ENCODE measurements at places on chromosomes 3 and 15. TPM values are rescaled to one million over a fixed set of nuclear protein-coding genes. Genes with fewer than 3 reads are reported as not detected.

DNA sequence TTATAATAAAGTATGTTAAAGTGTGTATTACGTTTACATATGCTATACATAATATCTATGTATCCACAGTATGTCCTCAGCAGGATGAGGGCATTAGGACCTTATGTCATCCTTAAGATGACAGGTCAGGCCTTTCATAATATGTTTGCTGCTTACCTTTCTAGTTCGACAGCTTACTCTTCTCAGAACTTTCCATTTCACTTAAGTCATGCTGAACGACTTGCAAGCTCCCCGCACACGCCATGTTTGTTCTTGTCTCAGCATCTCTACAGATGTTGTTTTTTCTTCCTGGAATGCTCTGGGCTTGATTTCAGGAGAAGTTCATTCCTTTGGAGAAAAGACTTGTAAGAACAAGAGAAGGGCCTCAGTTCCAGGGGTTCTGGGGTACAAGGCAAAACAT is 36.0 kb upstream of the PPARG start:
- no peak for DNase-seq

DNA sequence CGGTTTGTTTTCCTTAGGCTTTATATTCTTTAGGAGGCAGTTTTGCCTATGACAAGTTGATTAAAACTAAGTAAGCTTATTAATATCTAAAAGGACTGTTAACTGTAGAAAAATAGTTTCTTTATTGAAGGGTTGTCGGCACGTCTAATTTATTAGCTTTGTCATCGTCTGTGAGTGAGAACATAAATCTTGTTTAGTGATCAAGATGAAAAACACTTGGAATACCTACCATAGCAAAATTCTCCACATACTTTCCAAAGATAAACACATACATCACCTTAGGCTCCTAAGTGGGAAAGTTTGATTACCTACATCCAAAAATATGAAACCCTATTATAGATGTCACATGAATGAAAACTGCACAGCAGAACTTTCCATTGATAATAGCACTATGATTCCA is 139.1 kb upstream of the BNIP2 start:
- DNase-seq: no peak

- DNase-seq: no peak
These were observed 444.3 kb upstream of the ATP11B start for GRCh38 chr3:182349051-182349450.

- DNase-seq: no peak
These were observed 6.7 kb downstream of the ADPRH start for GRCh38 chr3:119585856-119586570.

DNA sequence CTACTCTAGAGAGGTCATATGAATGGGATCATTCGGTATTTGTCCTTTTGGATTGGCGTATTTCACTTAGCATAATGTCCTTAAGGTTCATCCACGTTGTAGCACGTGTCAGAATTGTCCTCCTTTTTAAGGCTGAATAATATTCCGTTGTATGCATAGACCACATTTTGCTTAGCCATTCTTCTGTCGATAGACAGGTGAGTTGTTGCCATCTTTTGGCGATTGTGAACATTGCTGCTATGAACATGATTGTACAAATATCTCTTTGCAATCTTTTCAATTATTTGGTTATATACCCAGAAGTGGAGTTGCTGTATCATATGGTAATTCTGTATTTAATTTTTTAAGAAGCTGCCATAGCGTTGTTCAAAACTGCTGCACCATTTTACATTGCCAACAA is 52.4 kb upstream of the GOLGA8J start:
- no peak for DNase-seq

GRCh38 chr3:12076666-12077065 is 72.5 kb downstream of the SYN2 start:
- no peak for DNase-seq

DNA sequence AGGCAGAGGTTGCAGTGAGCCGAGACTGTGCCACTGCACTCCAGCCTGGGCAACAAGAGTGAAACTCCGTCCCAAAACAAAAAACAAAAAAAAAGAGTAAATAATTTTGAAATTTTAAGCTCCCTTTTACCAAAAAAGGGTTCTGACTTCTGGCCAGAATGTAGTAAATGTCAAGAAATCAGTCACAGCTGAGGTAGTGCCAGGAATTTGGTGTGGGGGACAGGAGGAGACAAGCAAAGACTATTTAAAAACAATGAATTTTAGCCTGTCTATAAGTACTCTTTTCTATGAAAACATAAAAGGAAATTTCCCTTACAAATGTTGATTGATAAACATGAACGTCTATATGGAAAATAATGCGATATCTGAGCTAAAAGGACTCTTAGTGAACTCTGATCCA is 363.7 kb downstream of the FHIT start:
- no peak for DNase-seq

- DNase-seq: no peak
These were observed 167.3 kb downstream of the GMNC start for GRCh38 chr3:190695225-190695624.

GRCh38 chr3:94081884-94082283 is 19.0 kb downstream of the NSUN3 start:
- DNase-seq: no peak

DNA sequence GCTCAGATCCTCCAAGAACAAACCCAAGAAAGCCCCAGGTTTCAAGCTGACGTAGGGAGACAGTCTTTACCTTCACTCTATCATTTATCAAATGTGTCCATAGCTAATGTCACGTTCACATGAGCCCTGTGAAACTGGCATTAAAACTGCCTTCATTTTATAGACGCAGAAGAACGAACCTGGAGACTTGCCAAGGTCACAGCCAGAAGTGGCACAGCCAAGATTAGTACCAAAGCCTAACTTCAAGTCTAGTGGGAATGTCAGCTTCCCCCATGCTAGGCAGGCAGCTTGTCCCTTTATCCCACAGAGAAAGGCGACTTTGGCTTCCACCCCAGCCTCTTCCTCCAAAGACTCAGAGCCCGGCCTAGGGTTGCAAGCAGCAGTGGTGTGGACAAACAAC is 517.2 kb downstream of the SHQ1 start:
- DNase-seq: no peak

- no peak for DNase-seq
These were observed 390.7 kb downstream of the PDCD6IP start for GRCh38 chr3:34189133-34189532.

- DNase-seq: no peak
These were observed 120.7 kb upstream of the WNT5A start for GRCh38 chr3:55607844-55608243.

DNA sequence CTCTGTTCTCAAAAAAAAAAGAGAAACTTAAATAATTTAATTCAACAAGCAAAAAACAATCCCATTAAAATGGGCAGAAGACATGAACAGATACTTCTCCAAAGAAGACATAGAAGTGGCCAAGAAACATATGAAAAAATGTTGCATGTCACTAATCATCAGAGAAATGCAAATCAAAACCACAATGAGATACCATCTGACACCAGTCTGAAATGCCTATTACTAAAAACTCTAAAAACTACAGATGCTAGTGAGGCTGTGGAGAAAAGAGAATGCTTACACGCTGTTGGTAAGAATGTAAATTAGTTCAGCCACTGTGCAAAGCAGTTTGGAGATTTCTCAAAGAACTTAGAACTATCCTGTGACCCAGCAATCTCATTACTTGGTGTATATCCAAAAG is 382.9 kb downstream of the OTOL1 start:
- no peak for DNase-seq

- DNase-seq: no peak
These were observed 47.0 kb downstream of the MTHFS start for GRCh38 chr15:79849789-79850188.

DNA sequence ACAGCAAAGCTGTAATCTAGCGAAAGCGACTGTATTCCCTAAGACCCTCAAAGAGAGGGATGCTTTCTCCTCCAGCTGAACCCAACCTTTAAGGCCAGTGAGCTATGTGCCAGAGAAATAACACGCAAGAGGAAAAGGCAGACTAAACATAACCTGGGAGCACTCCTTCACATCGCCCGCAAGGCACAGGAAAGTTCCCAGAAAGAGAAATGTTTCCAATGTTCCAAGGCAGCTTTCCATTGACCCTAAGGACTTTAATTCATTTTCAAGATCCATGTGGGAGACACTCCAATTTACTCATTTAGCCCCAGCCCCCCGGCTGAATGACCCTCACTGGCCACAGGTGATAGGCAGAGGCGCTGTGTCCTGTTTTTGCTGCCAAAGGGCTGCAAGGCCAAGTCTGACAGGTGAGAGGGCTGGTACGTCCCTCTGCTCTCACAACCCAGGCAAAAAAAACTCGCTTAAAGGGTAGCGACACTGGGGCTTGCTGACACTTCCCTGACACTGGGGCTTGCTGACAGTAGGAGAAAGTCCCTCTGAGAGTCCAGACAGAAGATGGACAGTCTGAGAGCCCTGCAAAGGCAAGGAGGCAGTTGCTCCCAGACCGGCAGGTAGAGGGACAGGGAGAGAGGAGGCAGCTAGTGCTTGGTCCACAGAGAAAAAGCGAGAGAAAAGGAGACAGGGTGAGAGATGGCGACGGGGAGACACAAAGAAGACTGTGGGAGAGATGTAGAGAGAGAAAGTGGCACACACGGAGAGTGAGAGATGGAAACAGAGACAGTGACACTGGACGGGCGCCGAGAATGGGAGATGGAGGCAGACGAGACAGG is 702 bp downstream of the ARHGEF3 start:
- no peak for DNase-seq

DNA sequence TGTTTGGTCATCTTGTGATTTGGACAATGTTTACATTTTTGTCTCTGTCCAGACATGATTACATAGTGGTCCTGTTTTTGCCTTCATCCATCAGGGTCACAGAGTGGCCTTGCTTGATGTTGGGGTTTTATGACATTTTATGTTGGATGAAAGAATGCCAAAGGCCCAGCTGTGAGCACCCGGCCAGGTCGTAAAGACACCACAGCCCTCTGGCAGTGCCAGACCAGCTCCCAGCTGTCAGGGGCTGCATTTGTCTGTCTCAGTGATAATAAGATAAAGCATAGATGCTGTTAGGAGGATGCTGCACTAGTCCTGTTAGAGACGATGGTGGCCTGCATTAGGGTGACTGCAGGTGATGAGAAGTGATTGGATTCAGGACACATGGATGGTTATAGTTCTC is 117.5 kb downstream of the FAM174B start:
- DNase-seq: no peak

CAMK2N2 gene
- total RNA-seq: 0.24 TPM

CACNA1D gene
- 1.1 TPM for total RNA-seq

DLG1 gene
- total RNA-seq: 70.3 TPM

NOX5 gene
- 0.10 TPM for total RNA-seq

REC114 gene
- total RNA-seq: not detected

CDHR4 gene
- 0.46 TPM for total RNA-seq

TMEM212 gene
- not detected for total RNA-seq

HIGD2B gene
- total RNA-seq: not detected

IL16 gene
- 12.1 TPM for total RNA-seq

ADIPOQ gene
- total RNA-seq: 1.9 TPM

TMCC1 gene
- 38.4 TPM for total RNA-seq

Measured in posterior vena cava (tissue), 2 donors.